ENCODE measurements at places on chromosomes 5 and 9. TPM values are rescaled to one million over a fixed set of nuclear protein-coding genes. Genes with fewer than 3 reads are reported as not detected.

The IL13 gene
- total RNA-seq = not detected

The ENTPD2 gene
- not detected for total RNA-seq

The OTP gene
- total RNA-seq = not detected

The PCDH1 gene
- 211 TPM for total RNA-seq
